ENCODE measurements at places on chromosomes 5 and 9.

DNA sequence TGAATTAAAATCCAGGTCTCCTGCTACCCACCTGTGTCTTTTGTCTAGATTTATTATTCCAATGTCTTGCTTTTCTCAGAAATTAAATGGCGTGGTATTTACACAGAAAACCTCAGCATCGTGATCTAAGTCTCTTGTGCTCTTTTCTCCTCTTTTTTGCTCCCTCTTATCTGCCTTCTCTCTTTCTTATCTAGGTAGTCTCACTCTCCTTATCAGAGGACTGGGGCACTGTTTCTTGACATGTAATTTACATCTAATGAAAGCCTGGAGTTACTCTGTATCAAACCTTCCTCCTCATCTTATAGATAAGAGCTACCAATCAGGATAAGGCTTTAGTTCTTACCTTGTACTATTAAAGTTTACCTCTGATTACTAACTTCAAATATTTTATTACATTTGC, 933.8 kb downstream of the TLE1 start:
- DNase-seq = no peak

GRCh38 chr5:131142970-131143617, 22.0 kb downstream of the HINT1 start:
- no peak for DNase-seq

DNA sequence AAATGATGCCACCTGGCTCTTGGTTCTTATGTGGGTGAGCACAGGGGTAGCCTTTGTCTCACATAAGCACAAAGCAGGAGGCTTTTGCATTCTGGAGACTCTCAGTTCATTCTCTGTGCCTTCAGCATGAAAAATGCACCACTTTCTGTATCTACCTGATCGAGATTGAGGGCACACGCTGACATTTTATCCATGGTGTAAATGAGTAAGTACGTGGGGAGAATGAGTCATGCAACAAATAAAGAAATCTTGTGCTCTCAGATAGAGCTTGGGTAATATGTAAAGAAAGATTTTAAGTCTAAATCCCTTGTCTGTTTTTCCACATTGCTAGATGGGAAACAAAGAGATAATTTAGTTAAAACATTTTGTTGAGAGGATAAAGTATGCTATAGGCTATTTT, 607.2 kb upstream of the WWC1 start:
- peak; percentile 15 for DNase-seq

DNA sequence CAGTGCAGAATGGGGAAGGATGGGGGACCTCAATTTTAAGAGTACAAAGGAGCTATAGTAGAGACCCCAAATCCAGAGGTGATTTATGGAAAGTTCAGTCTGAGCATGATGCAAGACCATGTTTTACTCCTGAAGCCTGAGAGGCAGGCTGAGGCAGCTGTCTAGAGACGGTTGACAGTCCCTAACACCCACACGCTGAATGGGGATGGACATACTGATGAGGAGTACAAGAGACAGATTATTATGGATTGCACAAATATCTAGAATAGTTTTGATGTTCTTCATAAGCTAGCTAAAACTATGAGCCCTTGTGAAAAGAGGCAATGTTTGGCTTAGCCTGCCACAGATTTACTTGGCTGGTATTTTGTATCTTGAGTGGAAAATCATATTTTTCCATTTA, 64.5 kb downstream of the PRR16 start:
- DNase-seq = no peak

DNA sequence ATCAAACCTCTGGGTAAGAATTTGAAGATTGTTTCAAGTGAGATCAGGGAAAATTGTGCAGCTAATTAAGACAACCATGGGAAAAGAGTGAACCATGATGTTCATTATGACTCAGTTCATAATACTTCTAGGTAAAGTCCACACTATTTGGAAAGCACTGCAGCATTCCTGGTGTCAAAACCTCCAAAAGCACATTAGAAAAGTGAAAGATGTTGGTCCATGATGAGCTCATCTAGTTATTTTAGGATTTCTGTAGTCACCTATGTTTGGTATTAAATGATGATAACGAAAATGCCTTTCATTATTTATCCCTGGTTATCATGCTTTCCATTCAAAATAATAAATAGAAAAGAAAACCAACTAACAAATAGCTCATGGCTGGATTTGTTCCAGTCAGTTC, 49.1 kb downstream of the PTCD2 start:
- peak; percentile 31 for DNase-seq

DNA sequence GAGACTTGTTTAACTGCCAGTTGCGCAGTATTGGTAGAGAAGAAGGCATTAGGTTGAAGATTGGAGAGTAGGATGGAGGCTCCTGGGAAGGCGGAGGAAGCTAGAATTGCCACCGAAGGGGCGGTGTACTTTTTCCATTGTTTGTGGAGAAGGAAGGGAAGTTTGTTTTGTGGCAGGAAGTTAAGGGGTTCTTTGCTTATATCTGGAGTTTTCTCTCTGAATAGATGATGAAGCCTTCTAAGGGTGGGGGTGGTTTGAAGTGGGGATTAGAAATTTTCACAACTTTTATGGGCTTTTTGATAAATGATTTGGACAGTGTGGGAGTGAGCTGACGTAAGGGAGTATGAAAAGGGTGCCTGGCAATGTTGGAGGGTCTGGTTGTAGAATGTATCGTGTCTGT, 59.3 kb downstream of the SNX30 start:
- DNase-seq = no peak

- DNase-seq = no peak
Measured at GRCh38 chr5:137695651-137696428, 40.0 kb downstream of the KLHL3 start.

DNA sequence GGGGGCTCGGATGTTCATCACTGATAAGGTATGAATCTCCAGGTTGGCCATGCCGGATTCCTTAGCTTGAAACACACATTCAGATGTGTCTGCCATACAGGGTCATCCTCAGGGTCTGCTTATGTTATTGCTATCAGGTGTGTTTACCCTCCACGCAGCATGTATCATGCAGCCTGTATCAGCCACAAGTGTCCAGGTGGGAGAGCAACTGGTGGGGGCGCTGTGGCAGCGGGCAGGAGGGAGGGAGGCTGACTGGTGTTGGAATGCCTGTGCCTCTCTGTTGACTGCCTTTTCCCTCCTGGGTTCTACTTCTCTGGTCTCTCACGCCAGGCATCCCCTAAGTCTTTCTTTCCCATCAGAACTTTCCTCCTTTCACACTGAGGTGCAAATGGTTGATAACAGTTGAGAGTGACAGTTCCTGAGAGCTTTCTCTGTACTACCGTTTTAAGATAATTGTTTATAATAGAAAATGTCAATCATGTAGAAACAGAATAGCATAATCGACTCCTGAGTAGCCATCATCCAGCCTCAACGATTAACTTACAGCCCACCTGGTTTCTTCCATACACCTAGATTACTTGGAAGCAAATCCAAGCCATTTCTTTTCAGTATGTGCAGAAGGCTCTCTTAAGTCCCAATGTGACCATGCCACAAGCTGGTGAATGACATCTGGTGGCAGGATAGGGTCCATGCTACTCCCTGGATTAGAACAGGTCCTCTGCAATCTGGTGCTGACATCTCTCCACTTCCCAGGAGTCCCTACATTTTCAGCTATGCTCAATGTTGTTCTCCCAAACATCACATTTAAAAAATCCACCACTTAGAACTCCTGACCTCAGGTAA, 86.6 kb downstream of the ACER2 start:
- DNase-seq = no peak

DNA sequence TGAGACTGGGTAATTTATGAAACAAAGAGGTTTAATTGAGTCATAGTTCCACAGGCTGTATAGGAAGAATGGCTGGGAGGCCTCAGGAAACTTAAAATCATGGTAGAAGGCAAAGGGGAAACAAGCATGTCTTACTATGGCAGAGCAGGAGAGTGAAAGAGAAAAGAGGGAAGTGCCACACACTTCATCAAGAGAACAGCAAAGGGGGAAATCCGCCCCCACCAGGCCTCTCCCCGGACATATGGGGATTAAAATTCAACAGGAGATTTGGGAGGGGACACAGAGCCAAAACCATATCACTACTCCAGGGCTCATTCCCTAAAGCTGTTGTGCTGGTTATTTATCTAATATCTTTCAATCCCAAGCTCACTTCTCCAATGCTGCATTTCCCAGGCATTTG, 50.2 kb upstream of the NR3C1 start:
- no peak for DNase-seq

GRCh38 chr9:28396058-28396457, 822.8 kb upstream of the C9orf72 start:
- no peak for DNase-seq

DNA sequence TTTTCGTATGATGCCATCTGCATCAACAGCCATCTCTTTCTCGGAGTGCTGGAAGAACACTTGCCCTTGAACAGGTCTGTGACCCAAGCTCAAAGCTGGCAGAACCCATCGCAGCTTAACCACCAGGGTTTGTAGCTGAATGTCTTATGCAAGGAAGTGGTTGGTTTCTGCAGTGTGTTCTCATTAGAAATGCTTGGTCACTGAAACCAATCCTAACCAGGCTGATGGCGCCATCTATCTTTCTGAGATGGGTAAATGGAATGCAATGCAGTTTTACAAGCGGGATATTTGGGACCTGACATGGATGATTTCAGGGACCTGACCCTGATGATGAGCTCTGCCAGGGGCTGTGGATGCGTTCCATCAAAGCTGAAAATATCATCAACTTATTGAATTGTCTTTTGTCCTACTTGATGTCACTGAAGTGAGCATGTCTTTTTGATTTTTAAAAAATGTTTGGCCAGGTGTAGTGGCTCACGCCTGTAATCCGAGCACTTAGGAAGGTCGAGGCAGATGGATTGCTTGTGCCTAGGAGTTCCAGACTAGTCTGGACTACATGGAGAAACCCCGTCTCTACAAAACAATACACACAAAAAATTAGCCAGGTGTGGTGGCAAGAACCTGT, 28.7 kb downstream of the DMRT3 start:
- peak; percentile 62 for DNase-seq

- no peak for DNase-seq
Measured at GRCh38 chr5:68757006-68757405, 336.8 kb upstream of the SLC30A5 start.

- DNase-seq = no peak
Measured at GRCh38 chr5:65883461-65883860, 42.9 kb upstream of the ERBIN start.

- DNase-seq = no peak
Measured at GRCh38 chr9:28999057-28999456, 1425.8 kb upstream of the C9orf72 start.

DNA sequence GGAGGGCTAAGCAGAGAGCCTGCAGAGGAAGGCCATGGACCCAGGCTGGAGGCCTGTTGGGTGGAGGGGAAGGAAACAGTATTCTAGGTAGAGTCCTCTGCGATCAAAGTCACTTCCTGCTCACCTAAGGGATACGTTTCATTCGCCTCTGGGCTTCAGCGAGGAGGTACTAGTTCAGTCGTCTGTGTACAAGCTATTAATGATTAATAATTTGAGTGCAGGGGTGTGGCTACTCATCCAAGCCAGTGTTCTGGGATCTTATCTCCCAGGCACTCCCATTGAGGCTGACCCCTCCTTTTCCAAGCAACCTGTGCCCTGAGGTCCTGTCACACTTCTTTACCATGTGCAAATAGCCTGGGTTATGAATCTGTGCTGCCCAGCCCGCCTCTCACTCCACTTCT, 25.2 kb downstream of the RALGPS1 start:
- no peak for DNase-seq

GRCh38 chr5:78756858-78757257, 108.3 kb upstream of the LHFPL2 start:
- no peak for DNase-seq

DNA sequence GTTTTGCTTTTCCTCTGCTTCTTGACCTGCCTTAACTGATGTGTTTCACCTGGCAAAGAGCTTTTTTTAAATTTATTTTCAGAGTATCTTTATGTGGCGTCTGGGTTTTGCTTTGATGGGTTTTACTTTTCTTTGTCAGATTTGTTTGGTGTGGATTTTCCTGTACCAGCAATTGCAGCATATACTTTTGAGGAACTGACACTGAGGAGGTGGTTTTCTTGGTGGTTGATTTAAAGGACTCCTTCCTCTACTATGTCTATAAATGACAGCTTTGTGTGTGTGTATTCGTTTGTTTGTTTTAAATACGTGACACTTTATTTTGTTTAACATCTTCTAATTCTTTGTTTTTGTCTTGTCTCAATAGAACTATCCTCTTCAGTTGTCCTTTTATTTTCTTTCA, 1071.9 kb upstream of the ARRDC3 start:
- no peak for DNase-seq

DNA sequence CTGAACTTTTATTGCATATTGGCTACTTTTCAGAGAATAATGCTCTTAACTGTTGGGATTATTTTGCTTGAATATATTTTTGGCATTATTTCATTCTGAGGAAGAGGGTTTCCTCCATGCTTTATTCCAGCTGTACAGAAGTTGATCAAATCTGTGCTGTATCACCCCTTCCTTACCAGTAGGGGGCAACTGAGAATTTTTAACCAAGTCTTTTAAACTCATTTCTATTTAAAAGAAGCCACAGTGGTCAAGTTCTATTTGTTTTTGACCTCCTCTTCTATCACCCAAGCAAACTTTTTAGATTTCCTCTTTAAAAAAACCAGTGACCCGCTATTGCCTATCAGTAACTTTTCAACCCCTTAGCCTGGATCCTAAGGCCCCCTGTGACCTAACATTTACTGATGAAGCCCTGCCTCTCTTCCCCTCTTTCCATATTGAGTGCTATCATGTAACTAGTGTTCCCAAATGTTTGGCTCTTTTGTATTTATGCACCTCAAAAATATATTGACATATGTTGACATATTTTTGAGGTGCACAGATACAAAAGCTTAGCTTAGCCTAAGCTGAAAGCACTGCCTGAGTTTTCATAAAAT, 80.6 kb downstream of the FBXO4 start:
- DNase-seq = peak; percentile 43

- DNase-seq = no peak
Measured at GRCh38 chr5:171094356-171094755, 214.7 kb upstream of the TLX3 start.

GRCh38 chr9:81594415-81594814, 94.9 kb downstream of the TLE1 start:
- DNase-seq = no peak

GRCh38 chr9:6109571-6109970, 94.1 kb upstream of the RANBP6 start:
- peak; percentile 41 for DNase-seq

DNA sequence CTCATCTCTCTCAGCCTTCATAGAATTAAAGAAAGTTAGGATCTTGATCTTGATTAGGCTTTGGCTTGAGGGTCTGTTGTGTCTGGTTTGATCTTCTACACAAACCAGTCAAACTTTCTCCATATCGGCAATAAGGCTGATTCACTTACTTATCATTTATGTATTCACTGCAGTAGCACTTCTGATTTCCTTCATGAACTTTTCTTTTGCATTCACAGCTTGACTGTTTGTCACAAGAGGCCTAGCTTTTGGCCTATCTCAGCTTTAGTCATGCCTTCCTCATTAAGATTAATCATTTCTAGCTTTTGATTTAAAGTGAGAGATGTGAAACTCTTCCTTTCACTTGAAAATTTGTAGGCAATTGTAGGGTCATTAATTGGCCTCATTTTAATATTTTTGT, 62.8 kb downstream of the SH3RF2 start:
- no peak for DNase-seq

- DNase-seq = peak; percentile 13
Measured at GRCh38 chr9:126723807-126724172, 81.0 kb upstream of the ZBTB43 start.

- peak; percentile 58 for DNase-seq
Measured at GRCh38 chr5:32057187-32058096, 116.7 kb downstream of the GOLPH3 start.

All from cardiac fibroblast (primary cell).